ENCODE measurements at places on chromosomes 4 and X.

DNA sequence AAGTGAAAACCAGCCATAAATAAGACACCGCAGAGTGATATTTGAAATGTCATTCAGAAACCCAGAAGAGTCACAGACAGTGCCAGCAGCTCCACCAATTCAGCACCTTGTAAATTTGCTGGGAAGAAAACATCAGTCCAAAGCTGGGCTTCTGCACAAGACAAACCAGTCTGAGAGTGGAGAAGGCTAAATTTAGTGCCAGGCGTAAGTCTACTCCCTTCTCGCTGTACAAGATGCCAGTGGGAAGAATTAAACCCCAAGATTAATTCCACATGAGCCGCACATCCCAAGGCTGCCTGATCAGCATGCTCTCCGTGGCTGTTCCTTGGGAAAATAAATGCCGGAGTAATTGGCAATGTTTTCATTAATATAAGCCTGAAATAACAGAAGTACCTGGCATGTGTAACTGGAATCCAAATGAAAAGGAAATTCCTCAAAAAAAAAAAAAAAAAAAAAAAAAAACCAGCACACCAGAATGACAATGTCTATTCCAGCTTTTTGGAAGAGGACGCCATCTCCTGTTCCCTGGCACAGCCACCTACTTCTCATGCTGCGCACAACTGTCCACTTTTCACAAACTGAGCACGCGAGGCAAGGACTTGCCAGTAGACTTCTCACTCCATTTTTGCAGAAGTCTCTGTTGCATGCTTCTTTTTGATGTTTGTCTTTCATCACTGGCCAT, 95.5 kb downstream of the NSUN7 start:
- no peak overlapping the region for H3K4me3 ChIP-seq
- H3K4me1 ChIP-seq = no peaks in the 10 kb centered on the region
- H3K36me3 ChIP-seq = no peaks in the 10 kb centered on the region
- no peaks in the 10 kb centered on the region for H3K27me3 ChIP-seq
- no peak for DNase-seq

DNA sequence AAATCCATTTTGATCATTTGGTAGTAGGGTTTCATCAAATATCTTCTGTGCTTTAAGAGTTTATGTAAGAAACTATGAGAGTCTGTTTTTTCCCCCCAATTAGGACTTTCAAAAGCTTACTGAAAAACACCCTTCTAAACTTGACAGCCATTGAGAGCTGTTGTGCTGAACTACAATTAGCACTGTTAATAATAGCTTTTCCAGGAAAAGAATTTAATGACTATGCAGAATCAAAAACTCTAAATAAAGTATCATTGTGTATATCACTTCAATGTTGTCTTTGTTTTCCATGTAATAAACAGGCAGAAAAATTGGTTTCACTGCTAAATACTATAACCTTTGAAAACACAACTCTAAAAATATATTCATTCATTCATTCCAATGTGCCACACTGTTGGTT, 121.4 kb upstream of the PDE5A start:
- H3K4me3 ChIP-seq = no peak overlapping the region
- H3K4me1 ChIP-seq = no peaks in the 10 kb centered on the region
- DNase-seq = no peak
- no peak overlapping the region for H3K27ac ChIP-seq
- H3K27me3 ChIP-seq = no peaks in the 10 kb centered on the region

GRCh38 chrX:148940411-148940996, 440.1 kb downstream of the AFF2 start:
- no peaks in the 10 kb centered on the region for H3K4me1 ChIP-seq
- H3K27ac ChIP-seq = no peak overlapping the region
- DNase-seq = no peak
- H3K4me3 ChIP-seq = no peak overlapping the region
- H3K27me3 ChIP-seq = no peaks in the 10 kb centered on the region
- H3K36me3 ChIP-seq = no peaks in the 10 kb centered on the region

- H3K36me3 ChIP-seq = peaks cover 21% of the 10 kb centered on the region
- DNase-seq = peak; percentile 29
- H3K4me3 ChIP-seq = no peak overlapping the region
- H3K27ac ChIP-seq = no peak overlapping the region
- no peaks in the 10 kb centered on the region for H3K4me1 ChIP-seq
Measured at GRCh38 chr4:87375719-87376291, 15.2 kb downstream of the HSD17B11 start.

GRCh38 chr4:117084866-117085701, at the start of gene TRAM1L1:
Gene TRAM1L1, minus strand, starts transcription at chr4:117085576. Its CDS starts 183 bp downstream, at chr4:117085393.
- no peaks in the 10 kb centered on the region for H3K27me3 ChIP-seq
- H3K4me1 ChIP-seq = no peaks in the 10 kb centered on the region
- H3K36me3 ChIP-seq = no peaks in the 10 kb centered on the region
- H3K27ac ChIP-seq = no peak within 1 kb of the TSS
- DNase-seq = no peak

GRCh38 chrX:69185141-69185540, 19.9 kb upstream of the PJA1 start:
- H3K27me3 ChIP-seq = no peaks in the 10 kb centered on the region
- H3K4me1 ChIP-seq = no peaks in the 10 kb centered on the region
- no peak overlapping the region for H3K4me3 ChIP-seq
- DNase-seq = no peak
- H3K27ac ChIP-seq = no peak overlapping the region

GRCh38 chrX:70553516-70553915, 108.9 kb downstream of the DLG3 start:
- H3K4me3 ChIP-seq = no peak overlapping the region
- DNase-seq = no peak
- no peaks in the 10 kb centered on the region for H3K36me3 ChIP-seq
- H3K27me3 ChIP-seq = no peaks in the 10 kb centered on the region
- no peaks in the 10 kb centered on the region for H3K4me1 ChIP-seq

DNA sequence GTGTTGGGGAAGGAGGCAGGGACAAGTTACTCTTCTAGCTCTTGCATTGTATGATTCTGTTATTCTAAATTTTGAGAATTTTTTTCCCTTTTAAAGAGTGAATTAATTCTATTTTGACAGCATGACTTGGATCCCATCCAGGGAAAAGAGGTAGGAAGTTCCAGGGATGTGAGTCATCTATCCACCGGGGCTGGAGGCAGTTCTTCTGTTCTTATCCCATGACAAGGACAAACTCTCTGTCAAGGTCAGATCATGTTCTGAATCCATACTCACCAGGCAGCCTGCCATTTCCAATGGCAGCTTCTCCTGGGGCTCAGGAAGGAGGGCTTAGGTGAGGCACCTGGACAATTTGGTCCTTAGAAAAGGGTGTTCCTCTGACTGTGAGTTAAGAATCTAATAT, 132.0 kb upstream of the MED14 start:
- H3K36me3 ChIP-seq = no peaks in the 10 kb centered on the region
- H3K4me3 ChIP-seq = no peak overlapping the region
- H3K27ac ChIP-seq = no peak overlapping the region
- no peaks in the 10 kb centered on the region for H3K27me3 ChIP-seq
- DNase-seq = no peak

GRCh38 chr4:25861951-25862410, 807 bp downstream of the SEL1L3 start:
- H3K36me3 ChIP-seq = no peaks in the 10 kb centered on the region
- H3K27ac ChIP-seq = peak overlapping the region; percentile 87
- peak; percentile 34 for DNase-seq
- H3K4me1 ChIP-seq = peaks cover 55% of the 10 kb centered on the region
- no peaks in the 10 kb centered on the region for H3K27me3 ChIP-seq
- H3K4me3 ChIP-seq = peak overlapping the region; percentile 74
